ENCODE measurements at places on chromosomes 4 and X. TPM values are rescaled to one million over a fixed set of nuclear protein-coding genes. Genes with fewer than 3 reads are reported as not detected.

The SMARCA1 gene
- 10.7 TPM for total RNA-seq

The XG gene
- not detected for total RNA-seq

The TASL gene
- not detected for total RNA-seq

The PRR32 gene
- not detected for total RNA-seq

The ETDB gene
- total RNA-seq: not detected

The HSD17B13 gene
- total RNA-seq: 0.17 TPM

The MYOZ2 gene
- total RNA-seq: not detected

The CFP gene
- total RNA-seq: not detected

The SLC9B1 gene
- 1.5 TPM for total RNA-seq

The NAA11 gene
- total RNA-seq: not detected

All from MG63 (cell line).